ENCODE measurements at places on chromosomes 7 and 10.
A peak's percentile ranks its signal among the peaks of the same experiment; 100 is the strongest.

GRCh38 chr7:4233621-4234497 lies 448.2 kb upstream of the FOXK1 start:
- no peak for DNase-seq

DNA sequence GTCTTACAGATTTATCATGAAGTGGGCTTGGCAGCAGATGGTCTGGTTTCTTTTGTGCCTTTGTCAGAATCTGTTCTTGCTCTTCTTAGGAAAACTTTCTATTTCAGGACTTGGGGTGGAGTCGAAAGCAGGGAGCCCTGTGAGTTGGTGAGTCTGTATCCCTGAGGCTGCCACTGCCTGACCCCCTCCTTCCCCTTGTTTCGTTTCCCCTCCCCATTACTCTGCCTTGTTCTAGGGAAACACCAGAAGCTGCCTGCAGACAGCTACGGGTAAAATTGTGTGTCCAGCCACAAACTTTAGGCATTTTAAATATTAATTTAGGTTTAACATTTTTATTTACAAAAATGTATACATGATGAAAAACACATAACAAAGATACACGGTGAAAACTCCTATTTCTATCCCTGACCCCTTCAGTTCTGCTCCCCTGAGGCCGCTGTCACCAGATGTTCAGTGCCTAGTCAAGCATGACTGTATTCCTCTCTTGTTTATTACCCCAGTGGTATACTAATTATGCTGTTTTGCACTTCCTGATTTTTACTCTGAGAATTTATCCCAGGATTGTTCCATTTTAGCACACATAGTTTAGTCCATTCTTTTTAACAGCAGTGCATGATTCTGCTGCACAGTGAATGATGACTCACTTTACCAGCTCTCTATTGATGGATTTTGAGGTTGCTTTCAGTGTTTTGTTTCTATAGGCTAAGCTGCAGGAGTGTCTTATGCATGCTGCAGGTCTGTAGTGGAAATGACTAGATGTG lies 9.1 kb downstream of the TSPAN14 start:
- no peak for DNase-seq

GRCh38 chr10:6721964-6722615 lies 142.0 kb upstream of the PRKCQ start:
- peak; percentile 95 for DNase-seq

DNA sequence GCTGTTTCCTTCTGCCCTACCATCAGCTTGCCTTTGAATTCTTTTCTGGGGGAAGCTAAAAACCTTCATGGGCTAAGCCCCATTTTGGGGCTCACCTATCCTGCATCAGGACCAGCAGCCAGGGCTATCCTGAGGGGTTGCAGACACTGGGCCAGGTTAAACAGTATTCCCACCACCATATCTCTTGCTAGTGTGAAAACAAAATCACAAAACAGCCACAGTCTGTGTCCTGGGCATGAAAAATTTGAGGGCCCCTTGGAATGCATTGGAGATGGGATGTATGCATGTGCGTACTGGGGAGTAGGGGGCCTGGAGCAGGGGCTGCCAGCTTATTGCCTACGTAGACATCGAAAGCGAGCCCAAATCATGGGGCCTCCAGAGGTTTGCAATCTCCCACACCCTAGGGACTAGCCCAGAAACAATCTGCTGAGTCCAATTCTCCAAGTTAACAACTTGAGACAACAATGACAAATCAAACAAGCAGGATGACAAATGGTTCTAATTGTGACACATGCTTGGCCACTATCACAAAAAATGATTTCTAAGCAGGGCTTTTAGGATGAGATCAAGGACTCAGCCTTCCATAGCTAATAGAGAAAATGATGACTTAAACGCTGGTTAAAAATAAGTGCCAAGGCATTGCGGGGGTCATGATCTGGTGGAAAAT lies 557.1 kb downstream of the KCNMA1 start:
- DNase-seq, result no peak

DNA sequence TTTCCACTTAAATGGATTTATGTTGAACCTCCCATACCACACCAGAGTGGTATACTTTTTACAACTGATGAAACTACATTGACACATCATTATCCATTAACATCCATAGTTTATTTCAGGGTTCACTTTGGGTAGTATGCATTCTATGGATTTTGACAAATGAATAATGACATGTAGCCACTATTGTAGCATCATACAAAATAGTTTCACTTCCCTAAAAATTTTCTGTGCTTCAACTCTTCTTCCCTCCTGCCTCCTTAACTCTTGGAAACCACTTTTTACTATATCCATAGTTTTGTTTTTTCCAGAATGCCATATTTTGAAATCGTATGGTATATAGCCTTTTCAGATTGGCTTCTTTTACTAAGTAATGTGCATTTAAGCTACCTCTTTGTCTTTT lies 199.5 kb upstream of the TMEM196 start:
- no peak for DNase-seq

- DNase-seq, result no peak
Measured at GRCh38 chr7:132049462-132050304, 493.3 kb upstream of the PODXL start.

GRCh38 chr10:123858077-123858681 lies 33.4 kb downstream of the CPXM2 start:
- no peak for DNase-seq

- DNase-seq, result no peak
Measured at GRCh38 chr7:548401-548800, 28.8 kb upstream of the PDGFA start.

- no peak for DNase-seq
Measured at GRCh38 chr10:32410569-32410968, 35.4 kb upstream of the CCDC7 start.

GRCh38 chr10:34547291-34547690 lies 267.8 kb downstream of the PARD3 start:
- no peak for DNase-seq

DNA sequence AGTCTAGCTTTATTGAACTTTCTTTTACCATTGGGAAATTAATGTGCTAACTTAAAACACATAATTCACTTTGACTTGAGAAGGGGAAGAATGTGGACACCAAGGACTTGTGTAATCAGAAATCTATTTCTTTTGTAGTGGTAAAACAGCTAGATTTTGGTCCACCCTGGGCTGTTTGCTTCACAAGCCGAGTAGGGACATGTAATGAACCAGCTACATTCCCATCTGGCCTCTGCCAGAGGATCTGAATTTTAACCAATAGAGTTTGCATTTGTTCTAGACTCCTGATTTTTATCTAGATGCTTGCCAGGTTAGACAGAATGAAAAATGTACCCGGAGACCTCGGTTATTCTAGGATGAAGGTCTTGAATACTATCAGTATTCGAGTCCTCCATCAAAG lies 1.9 kb downstream of the CACNB2 start:
- no peak for DNase-seq

DNA sequence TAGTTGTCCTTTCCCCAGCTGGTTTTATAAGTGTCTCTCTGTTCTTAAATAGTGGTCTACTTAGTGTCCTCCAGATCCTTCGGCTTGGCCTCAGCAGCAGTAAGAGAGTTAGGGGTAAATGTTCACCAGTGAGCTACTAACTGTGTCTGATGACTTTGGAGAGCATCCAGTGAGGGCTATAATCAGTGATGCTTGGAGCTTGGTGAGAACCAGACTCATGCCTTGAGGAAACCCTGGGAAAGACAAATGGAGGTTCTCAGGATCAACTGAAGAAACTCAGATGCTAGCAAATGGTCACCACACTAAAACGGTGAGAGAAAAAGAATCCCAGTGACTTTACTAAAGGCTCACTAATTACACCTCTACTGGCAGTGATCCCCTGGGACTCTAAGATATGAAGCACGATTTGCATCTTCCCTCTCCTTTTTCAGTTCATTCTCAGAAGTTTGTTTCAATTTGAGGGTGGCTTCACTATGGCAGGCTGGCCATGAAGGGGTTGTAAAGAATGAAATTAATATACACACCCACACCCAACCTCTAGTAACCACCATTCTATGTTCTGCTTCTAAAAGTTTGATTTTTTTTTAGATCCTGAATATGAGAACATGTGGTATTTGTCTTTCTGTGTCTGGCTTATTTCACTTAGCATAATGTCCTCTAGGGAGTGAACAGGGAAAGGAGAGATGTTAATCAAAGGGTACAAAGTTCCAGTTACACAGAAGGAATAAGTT lies 177.9 kb downstream of the PDE1C start:
- DNase-seq, result no peak

GRCh38 chr10:88110355-88110754 lies 246.9 kb downstream of the PTEN start:
- DNase-seq, result no peak

GRCh38 chr10:72953687-72954086 lies 919 bp downstream of the PLA2G12B start:
- no peak for DNase-seq

- no peak for DNase-seq
Measured at GRCh38 chr10:78985973-78986818, 82.6 kb upstream of the ZMIZ1 start.

DNA sequence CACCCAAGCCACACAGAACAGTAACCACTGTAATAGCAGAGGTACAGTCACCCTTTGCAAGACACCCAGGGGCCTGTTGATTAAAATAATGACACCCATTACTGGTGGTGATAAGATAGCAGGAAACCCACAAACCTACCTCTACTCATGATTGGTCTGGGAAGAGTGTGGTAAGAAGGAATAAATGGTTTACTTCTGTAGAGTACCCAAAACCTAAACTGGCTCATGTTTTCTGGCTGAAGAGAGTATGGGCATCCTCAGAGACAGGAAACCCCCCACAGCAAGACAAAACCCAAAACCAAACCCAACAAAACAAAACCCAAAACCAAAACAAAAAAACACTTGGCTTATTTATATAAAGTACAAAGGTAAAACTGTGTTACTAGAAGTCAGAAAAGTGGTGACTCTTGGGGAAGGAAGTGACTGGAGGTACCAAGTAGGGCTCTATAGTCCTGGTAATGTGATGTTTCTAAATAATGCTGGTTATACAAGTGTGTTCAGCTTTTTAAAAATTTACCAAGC lies 15.5 kb upstream of the DNAJB12 start:
- no peak for DNase-seq

GRCh38 chr10:86821388-86821999 lies 65.1 kb downstream of the BMPR1A start:
- DNase-seq, result no peak

- no peak for DNase-seq
Measured at GRCh38 chr7:20796500-20796899, 9.8 kb upstream of the SP8 start.

DNA sequence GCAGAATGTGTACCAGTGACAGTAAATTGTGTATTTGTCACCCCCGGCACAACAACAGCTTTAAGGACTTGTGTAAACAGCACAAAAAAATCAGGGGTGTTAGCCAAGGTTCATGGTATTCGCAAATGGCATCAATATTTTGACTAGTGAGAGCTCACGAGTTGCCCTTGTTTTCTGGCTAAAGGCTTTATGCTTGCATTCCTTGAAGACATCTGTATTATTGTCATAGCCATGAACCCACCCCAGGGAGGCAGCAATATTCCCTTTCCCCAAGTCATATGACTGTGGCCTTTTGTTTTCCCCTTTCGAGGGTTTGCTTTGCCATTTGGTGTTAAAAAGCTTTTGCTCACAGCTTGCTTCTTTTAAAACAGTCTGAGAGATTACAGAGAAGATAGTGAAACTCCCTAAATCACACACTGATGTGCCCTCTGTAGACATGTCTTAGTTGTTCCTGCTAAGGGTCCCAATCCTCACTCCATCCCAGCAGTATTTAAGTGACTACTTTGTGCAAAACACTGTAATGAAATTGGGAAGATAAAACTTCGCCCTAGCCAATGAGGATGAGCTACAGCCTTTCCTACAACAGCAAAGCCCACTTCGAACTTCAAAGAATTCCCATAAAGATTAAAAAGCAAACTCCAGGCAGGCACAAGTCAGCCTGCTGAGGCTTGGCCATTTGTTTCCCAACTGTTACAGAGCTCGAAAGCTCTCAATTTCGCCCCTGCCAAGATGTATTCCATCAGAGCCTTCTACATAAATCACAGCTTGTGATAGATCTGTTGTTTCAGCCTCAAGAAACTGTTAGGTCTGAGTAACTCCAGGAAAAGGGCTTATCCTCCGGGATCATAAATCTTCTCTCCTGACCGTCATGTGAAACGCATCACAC lies 172.3 kb downstream of the ADAM12 start:
- no peak for DNase-seq

GRCh38 chr7:27459021-27459730 lies 203.5 kb downstream of the HIBADH start:
- no peak for DNase-seq

- DNase-seq, result no peak
Measured at GRCh38 chr7:134474828-134475227, 15.9 kb upstream of the AKR1B1 start.

DNA sequence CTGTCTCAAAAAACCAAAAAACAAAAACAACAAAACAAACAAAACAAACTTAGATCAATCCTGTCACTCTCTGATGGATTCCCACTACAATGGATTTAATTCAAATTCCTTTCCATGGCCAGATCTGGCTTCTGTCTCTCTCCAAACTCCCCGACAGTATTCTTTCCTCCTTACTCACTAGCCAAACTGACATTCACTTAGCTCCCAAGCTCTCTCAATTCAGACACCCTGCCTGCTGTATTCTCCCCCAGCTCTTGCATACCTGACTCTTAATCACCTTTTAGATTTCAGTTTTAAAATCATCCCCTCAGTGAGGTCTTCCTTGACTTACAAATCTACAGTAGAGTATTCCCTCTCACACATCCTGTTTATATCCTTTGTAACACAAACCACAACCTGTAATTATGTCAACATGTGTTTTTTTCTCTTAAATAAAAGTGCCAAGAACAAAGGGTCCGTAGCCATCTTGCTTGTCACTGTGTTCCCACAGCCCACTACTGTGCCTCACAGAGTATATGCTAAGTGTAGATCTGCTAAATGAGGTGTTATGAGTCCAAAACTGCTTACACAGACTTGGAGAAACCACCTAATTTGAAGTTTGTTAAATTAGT lies 14.4 kb downstream of the HERPUD2 start:
- DNase-seq, result no peak

DNA sequence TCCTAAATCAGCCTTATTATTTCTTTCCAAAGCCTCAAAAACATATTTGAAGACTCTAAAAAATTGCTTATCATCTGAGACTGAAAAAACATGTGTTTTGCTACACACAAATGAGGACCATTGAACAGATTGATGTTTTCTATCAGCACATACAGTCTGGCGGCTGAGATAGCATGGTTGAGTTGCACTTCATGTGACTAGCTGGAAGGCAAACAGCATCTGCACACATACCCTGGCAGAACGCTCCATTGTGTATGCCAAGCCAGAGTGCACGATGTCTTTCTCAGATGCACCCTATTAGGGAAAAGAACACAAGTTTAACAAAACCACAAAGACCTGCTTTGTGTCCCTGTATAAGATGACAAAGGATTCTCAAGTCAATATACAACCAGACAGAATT lies 33.0 kb downstream of the FAM25A start:
- DNase-seq, result no peak

DNA sequence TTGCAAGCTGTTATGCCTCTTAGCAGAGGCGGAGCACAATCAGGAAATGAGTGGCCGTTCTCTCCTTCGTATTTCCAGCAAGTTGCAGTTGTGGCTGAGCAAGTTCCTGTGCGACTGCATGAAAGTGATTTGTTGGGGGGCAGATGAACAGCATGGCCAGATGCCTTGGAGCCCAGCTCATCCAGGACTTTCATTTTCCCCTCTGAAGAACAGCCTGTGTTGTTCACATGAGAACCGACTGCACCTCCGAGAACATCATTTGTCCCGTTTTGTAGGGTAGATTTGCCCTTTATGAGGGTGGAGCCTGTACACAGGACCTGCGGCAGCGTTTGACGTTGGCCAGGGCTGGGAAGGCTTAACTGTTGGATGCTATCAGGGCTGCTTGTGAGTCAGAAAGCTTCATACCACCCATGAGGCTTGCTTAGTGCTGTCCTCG lies 4.4 kb downstream of the BAG3 start:
- DNase-seq, result peak; percentile 30

- no peak for DNase-seq
Measured at GRCh38 chr7:67625257-67625737, 628.7 kb downstream of the TYW1 start.

GRCh38 chr7:127135871-127136485 lies 116.8 kb downstream of the GRM8 start:
- DNase-seq, result no peak
